ENCODE measurements at places on chromosomes 6 and 20.

DNA sequence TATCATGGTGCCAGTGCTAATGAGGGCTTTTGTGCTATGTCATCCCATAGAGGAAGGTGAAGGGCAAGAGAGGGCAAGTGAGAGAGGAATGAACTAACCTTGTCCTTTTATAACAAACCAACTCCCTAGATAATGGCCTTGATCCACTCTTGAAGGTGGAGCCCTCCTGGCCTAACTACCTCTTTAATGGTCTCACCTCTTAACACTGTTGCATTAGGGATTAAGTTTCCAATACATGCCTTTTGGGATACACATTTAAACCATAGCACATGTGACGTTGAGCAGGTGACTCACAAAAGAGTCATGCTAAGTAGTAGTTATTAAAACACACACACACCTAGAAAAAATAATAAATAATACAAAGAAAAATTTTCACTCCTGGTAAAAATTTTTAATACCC is 36.9 kb downstream of the CCN2 start:
- DNase-seq: no peak

GRCh38 chr6:162173466-162173865 is 554.1 kb downstream of the PRKN start:
- DNase-seq: no peak

DNA sequence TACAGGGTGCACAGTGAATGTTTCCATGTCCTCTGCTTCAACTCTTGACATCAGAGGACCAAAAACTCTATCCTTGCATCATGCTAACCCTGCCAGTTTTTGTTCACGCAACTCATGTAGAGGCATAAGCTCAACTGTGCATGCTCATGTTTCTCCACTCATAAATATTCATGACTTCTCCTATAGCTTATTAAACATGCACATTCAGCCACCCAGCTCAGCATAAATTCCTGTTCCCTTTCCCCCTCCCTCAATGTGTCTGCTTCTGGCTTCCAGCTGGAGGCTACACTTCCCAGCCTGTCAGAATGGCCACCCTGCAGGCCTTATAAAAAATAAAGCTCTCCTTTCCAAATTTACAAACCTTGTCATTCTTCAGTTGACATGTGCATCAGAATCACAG is 154.6 kb downstream of the KIF16B start:
- no peak for DNase-seq

DNA sequence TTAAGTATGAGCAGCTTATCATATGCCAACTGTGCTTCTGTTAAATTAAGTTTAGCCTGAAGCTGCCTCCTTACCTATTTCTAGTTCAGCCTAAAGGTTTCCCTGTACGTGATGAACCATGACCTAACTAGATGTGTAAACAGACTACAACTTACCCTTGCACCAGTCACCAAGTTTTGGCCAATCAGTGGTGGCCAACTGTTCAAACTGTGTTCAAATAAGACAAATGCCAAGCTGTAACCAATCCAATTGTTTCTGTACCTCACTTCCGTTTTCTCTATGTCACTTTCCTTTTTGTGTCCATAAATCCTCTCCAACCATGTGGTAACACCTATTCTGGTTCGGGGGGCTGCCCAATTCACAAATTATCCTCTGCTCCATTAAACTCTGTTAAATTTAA is 6.0 kb upstream of the SLC2A10 start:
- no peak for DNase-seq

GRCh38 chr6:69957985-69958559 is 91.7 kb downstream of the COL19A1 start:
- no peak for DNase-seq

- DNase-seq: no peak
Observed at GRCh38 chr20:35007413-35007812, 51.7 kb downstream of the MYH7B start.

DNA sequence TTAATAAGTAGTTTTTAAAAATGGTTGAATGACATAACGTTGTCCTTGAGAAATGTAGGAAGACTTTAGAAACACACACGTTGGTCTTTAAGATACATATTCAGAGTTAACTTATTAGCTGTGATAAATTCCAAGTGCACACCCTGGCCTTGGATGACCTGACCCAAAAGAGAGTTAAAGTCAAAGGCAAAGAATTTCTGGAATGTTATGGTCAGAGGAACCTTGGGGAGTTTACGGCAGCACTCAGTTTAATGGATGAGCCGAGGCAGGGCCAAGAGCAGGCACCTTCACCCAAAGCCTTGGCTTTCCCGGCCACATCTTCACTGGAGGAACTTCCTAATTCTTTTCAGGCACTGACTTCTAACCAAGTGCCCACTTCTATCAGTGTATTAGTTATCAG is 200.5 kb downstream of the SMOC2 start:
- no peak for DNase-seq

- DNase-seq: no peak
Observed at GRCh38 chr20:62021793-62022385, 43.8 kb downstream of the TAF4 start.

DNA sequence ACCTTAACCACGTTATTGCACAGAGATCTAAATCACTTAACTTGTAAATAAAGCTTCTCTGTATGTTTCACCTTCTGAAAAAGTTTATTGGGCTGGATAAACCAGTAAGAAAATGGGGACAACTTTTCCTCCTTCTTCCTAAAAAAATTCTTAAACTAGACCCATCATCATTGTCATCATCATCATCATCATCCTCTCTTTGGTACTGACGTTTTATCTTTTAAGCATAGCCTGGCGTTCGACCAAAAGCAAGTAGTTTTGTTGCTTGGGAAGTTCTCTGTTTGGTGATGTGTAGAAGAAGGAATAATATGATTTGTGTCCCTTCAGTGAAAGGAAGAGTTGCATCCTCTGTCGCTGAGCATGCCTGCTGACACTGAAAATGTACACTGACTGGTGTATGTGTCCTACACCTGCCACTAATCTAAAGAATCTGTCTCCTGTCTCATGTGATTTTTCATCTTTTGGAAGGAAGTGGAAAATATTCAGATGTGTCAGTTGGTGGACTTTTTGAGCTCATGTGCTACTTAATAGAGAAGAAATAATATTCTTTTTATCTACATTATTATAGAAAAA is 2.5 kb downstream of the CLVS2 start:
- no peak for DNase-seq

- DNase-seq: no peak
Observed at GRCh38 chr20:40109136-40109535, 579.9 kb downstream of the MAFB start.

GRCh38 chr6:144360401-144360800 is 75.3 kb downstream of the UTRN start:
- no peak for DNase-seq

- DNase-seq: no peak
Observed at GRCh38 chr20:57794600-57795341, 85.0 kb upstream of the PMEPA1 start.

- no peak for DNase-seq
Observed at GRCh38 chr6:83505356-83505755, 7.0 kb upstream of the PRSS35 start.

DNA sequence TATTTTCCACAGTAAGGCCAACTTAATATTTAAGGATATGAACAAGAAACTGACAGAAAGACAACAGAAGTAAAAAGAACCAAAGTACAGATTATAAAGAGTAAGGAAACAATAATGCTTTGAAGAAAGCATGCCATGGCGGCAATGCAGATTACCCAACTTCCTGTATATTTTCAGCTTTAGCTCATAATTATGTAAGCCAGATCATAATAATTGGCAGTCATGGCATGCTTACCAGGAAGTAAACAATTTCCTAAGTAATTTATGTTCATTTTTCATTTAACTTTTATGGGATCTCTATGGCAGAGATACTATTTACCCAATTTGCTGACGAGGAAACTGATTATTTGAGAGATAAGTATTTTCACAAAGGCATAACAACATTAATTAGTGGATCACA is 988.7 kb downstream of the HACE1 start:
- no peak for DNase-seq

GRCh38 chr20:48431653-48432493 is 395.9 kb downstream of the PREX1 start:
- DNase-seq: no peak

- DNase-seq: no peak
Observed at GRCh38 chr6:110876806-110877564, 2.4 kb downstream of the AMD1 start.

- no peak for DNase-seq
Observed at GRCh38 chr6:92110403-92110802, 1309.0 kb downstream of the EPHA7 start.

- no peak for DNase-seq
Observed at GRCh38 chr6:75458895-75459294, 34.7 kb downstream of the FILIP1 start.

DNA sequence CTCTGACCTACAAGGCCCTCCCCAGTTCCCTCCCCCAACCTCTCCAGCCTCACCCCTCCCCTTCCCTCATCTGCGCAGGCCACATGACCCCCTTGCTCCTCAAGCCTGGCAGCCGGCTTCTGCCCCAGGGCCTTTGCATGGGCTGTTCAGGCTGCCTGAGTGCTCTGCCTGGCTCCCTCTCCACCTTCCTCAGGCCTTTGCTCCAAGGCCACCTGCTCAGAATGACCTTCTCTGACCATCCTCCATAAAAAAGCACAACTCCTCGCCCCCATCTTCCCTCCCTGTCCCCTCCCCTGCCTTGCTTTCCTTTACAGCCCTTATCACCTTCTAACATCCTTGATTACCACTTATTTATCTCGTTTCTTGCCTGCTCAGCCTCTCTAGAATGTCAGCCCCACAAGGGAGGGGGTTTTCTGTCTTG is 38.7 kb downstream of the SPDEF start:
- DNase-seq: no peak

- no peak for DNase-seq
Observed at GRCh38 chr6:108068618-108069017, 5.9 kb downstream of the OSTM1 start.

DNA sequence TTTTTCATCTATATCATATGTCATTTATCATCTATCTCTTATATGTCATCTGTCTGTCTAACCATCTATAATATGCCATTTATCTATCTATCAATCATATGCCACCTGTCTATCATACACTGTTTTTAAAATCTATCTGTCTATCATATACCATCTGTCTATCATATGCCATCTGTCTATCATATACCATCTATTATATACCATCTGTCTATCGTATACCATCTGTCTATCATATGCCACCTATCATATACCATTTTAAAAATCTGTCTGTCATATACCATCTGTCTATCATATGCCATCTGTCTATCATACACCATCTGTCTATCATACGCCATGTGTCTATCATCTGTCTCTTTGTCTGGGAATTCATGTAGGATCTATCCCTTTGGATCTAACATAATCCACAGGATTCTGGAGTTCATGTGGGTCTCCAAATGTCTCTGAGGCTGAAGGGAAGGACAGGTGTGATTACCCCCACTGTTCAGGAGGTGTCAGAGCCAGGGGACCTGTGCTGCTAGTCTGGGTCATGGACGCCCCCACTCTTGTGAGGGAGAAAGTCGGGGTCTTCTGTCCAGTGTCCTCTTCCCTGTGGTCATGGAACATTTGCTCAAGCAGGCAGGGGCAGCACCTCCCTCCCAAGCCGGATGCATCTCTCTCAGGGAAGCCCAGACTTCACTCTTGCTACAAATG is 36.9 kb upstream of the FRMD1 start:
- DNase-seq: no peak

DNA sequence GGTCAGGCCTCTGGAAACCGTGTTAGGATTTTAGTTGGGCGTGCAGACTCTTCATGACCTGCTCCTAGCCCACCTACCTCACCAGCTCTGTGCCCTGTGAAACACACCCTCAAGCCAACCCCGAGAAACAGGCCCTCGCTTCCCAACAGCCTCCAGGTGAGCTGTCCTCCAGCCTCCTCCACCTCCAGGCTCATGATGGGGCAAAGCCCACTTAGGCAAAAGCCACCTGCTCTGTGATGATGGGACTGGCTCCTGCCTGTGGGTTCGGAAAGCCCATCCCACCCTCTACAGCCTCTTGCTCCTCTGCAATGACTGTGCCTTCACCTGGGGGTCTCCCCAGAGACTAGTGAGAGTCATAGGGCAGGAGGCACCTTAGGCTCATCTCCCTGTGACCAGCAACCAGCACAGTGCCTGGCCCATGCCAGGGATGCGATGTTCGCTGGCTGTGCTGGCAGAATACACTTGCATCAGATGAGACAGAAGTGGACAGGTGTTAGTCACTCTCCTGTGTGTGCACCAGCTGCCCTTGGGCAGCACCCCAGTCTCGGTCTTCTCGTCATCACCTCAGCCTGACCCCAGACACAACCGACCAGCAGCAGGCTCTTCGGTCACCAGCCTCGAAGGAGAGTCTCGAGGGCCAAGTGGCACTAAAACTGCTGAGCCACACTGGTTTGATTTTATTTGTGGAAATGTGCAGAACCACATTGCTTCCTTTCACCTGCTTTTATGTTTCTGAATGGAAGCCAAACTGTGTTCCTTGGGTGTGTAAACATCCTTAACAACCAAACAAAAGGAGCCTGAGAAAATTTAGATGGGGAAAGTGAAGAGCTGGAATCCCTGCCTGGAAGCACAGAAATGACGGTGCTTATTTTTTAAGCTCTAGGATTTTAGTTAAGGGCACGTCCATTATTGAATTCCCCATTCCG is 10.7 kb downstream of the PXDC1 start:
- no peak for DNase-seq

- no peak for DNase-seq
Observed at GRCh38 chr6:22513667-22514066, 55.7 kb upstream of the HDGFL1 start.

DNA sequence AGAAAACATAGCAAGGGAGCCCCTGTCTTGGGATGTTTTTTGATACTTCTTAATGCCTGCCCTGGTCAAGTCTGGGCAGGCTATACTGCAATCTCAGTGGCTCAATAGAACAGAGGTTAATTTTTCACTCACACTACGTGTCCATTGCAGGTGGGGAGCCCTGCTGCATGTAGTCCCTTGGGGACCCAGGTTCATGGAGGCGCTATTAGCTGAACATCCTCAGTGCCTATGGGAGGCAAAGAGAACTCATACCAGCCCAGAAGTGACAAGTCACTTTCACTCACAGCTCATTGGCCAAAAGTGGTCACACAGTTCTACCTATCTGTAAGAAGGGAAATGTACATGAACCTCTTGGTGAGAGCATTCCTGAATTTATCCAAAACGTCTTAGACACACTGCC is 23.2 kb downstream of the CGA start:
- DNase-seq: no peak

DNA sequence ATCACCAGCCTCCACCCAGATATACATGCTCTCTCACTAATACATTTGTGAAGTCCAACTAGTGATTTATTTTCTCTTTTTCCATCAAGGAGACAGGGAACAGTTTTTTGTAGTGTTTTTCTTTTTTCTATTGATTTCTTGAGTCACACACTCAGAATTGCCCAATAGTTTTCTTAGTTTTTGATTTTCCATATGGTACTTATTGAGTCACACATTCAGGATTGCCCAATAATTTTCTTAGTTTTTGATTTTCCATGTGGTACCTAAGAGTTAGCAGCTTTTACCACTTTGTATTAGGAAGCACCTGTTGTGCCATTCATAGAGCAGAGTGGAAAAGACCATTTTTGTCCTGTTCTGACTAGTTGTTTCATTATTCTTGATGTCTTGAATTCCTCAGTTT is 1268.8 kb downstream of the EPHA7 start:
- no peak for DNase-seq

DNA sequence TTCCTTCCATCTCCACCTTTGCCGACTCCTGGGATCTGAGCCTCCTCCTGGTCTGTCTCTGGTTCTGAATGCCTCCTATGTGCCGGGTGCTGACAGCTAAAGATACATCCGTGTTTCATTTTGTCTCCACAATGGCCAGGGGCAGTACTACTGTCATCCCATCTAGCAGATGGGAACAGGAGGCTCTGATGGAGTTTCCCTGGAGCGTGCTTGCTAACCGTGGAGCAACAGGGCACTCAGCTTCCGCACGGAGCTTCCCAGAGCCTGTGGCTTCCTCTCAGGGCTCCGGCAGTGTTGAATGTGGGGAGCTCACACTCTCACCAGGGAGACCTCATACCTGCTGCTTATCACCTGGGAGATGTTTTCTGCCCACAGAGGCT is 11.9 kb upstream of the NPBWR2 start:
- no peak for DNase-seq
